ENCODE measurements at places on chromosomes 1 and 21. TPM values are rescaled to one million over a fixed set of nuclear protein-coding genes. Genes with fewer than 3 reads are reported as not detected.

The RHOU gene
- 25.9 TPM for total RNA-seq

The TMCO4 gene
- 25.0 TPM for total RNA-seq

The AURKAIP1 gene
- total RNA-seq: 63.8 TPM

The PADI4 gene
- not detected for total RNA-seq

The ZMYND12 gene
- 2.2 TPM for total RNA-seq

The RNPEP gene
- 64.6 TPM for total RNA-seq

The ARHGEF16 gene
- total RNA-seq: 0.11 TPM

The LRRC71 gene
- total RNA-seq: not detected

The FAM110D gene
- total RNA-seq: not detected

The TMEM81 gene
- total RNA-seq: 1.3 TPM

The CHRM3 gene
- total RNA-seq: 0.13 TPM

The SLAMF9 gene
- 0.86 TPM for total RNA-seq

The PGLYRP3 gene
- total RNA-seq: not detected

The NMNAT2 gene
- total RNA-seq: 0.11 TPM

The GOLPH3L gene
- total RNA-seq: 29.9 TPM

The MX2 gene
- total RNA-seq: 0.52 TPM

The RBBP4 gene
- total RNA-seq: 107 TPM

The TSPAN2 gene
- 7.1 TPM for total RNA-seq

The TARS2 gene
- total RNA-seq: 13.9 TPM

The GBP7 gene
- not detected for total RNA-seq

The HSD3B2 gene
- total RNA-seq: not detected

The VSIG8 gene
- total RNA-seq: not detected

The TIE1 gene
- 1.6 TPM for total RNA-seq

The KIRREL1 gene
- total RNA-seq: 159 TPM

The LINGO4 gene
- not detected for total RNA-seq

The KRTAP8-1 gene
- total RNA-seq: not detected

The OR2T2 gene
- not detected for total RNA-seq

The IL19 gene
- not detected for total RNA-seq

The TFF2 gene
- not detected for total RNA-seq

The AMY2B gene
- total RNA-seq: 9.2 TPM

The FOXJ3 gene
- total RNA-seq: 45.4 TPM

The RCC1 gene
- 35.3 TPM for total RNA-seq

The NPR1 gene
- total RNA-seq: 0.13 TPM

The NBPF6 gene
- total RNA-seq: not detected

The FCAMR gene
- not detected for total RNA-seq

The PLA2G2F gene
- not detected for total RNA-seq

The ANGPTL7 gene
- total RNA-seq: 2.9 TPM

The FAM163A gene
- total RNA-seq: not detected

The CELA3B gene
- total RNA-seq: not detected

The CA14 gene
- total RNA-seq: not detected

The MANEAL gene
- 0.76 TPM for total RNA-seq

The EMC1 gene
- 54.2 TPM for total RNA-seq

The PTPRC gene
- under 0.01 TPM for total RNA-seq

The ETV3L gene
- total RNA-seq: not detected

The RGS13 gene
- total RNA-seq: not detected

The ARHGAP29 gene
- 92.8 TPM for total RNA-seq

The LCE1B gene
- not detected for total RNA-seq

The SERPINC1 gene
- total RNA-seq: not detected

The GJB4 gene
- total RNA-seq: not detected

The MTHFR gene
- 21.9 TPM for total RNA-seq

The TNNT2 gene
- total RNA-seq: not detected

The DPT gene
- 7.6 TPM for total RNA-seq

The PRKAB2 gene
- 21.3 TPM for total RNA-seq

The LEFTY2 gene
- total RNA-seq: not detected

Data from articular chondrocyte of knee joint (primary cell).